ENCODE measurements at places on chromosomes 1 and 21. TPM values are rescaled to one million over a fixed set of nuclear protein-coding genes. Genes with fewer than 3 reads are reported as not detected.

Gene TXNIP
- total RNA-seq: 725 TPM

DNA sequence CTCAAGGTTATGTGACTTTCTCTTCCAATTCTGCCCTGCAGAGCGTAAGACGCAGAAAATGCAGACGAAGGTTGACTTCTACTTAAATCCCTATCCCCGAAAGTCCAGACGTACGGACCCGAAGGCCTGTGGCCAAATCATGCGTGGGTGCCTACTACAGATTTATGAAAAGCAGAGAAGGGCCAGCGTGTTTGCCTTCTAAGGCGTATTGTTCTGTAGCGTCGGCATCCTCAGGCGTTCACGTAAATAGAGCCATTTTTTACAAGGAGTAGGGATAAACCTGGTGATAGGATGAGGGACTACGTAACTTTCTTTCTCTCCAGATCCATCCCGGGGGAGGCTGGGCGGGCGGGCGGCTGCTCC is 222 bp upstream of the GIPC2 start:
- no peak for DNase-seq

- no peak for DNase-seq
Measured at GRCh38 chr1:186440584-186440983, 20.3 kb downstream of the PDC start.

- DNase-seq: no peak
Measured at GRCh38 chr1:204127597-204128242, 24.1 kb downstream of the ETNK2 start.
